ENCODE measurements at places on chromosomes 1 and 21.

DNA sequence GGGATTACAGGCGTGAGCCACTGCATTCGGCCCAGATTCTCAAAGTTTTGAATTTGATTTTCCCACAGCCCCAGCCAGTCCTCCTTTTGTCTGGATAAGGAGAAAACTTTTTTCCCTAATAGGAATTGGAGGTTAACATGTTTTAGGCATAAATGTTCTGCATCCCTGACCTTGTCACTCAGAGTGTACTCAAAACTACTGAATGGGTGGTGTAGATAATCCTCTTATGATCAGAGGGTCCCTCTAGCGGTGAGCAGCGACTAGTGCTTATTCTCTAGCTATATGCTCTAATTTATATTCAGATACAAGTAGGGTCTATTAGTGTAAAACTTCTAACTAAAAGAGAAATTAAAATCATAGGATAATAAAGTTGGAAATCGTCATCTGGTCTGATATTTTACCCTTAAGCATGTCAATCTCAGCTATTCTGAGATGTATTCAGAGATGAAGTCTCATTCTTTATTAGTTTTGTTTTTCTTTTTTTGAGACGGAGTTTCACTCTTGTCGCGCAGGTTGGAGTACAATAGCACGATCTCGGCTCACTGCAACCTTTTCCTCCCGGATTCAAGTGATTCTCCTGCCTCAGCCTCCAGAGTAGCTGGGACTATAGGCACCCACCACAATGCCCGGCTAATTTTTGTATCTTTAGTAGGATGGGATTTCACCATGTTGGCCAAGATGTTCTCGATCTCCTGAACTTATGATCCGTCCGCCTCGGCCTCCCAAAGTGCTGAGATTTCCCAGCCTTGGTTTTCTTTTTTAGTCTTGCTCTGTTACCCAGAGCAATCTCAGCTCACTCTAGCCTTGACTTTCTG is 2.7 kb upstream of the PSMD4 start:
- DNase-seq, result peak; percentile 24

- DNase-seq, result no peak
Measured at GRCh38 chr1:201190005-201190404, 619 bp upstream of the IGFN1 start.

DNA sequence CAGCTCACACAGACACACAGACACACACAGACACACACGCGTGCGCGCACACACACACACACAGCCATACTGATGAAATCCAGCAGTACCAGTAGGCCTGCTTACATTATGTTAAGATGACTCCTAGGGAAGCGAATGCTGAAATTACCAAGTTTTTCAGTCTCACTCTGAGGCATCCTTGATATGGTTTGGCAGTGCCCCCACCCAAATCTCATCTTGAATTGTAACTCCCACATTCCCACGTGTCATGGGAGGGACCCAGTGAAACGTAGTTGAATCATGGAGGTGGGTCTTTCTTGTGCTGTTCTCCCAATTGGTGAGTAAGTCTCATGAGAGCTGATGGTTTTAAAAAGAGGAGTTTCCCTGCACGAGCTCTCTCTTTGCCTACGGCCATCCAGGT is 64.1 kb downstream of the TIAM1 start:
- DNase-seq, result no peak

DNA sequence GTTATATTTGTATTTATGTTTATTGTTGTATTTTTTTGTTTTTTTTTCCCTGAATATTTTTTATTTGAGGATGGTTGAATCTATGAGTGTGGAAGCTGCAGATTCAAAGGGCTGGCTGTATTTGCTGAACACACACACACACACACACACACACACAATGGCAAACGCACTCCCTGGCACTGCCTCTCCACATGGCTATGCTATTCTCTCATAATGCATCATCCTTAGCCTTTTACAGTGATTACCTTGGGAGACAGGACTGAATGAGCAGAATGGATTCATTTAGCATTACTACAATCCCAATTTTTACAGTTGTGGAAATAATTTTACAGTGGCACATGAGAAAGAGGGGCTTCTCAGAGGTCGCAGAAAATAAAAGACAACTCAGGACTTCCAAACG is 390.1 kb downstream of the PCP4 start:
- no peak for DNase-seq
